ENCODE measurements at places on chromosomes 5 and 9.
A peak's percentile ranks its signal among the peaks of the same experiment; 100 is the strongest.

- DNase-seq: no peak
Observed at GRCh38 chr5:83405662-83406061, 65.9 kb upstream of the VCAN start.

GRCh38 chr9:113222482-113222841 lies 1.1 kb downstream of the SLC31A1 start:
- no peak for DNase-seq

DNA sequence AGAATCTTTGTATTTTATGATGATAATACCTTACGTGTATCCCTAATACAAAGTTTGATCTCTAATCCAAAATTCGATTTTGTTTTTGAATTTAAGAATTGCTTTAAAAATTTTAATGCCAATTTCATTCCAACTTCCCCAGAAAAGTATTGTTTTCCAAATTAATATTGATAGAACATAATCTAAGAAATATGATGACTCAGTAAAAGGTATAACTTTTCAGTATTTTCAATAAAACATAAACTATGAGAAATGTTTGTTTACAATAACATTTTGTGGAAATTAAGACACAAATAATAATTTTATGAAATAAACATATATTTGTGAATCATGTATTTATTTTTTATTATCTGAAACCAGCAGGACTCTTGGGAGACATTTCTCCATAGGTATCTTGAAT lies 931.6 kb downstream of the EFNA5 start:
- DNase-seq: no peak

GRCh38 chr5:88883836-88884607 lies 1.0 kb upstream of the MEF2C start:
- peak; percentile 60 for DNase-seq

- no peak for DNase-seq
Observed at GRCh38 chr5:141785711-141786110, 92.5 kb downstream of the PCDH1 start.

GRCh38 chr5:56565644-56566043 lies 249.7 kb upstream of the MAP3K1 start:
- DNase-seq: no peak

- DNase-seq: no peak
Observed at GRCh38 chr5:109304309-109304708, 105.5 kb downstream of the PJA2 start.

- DNase-seq: no peak
Observed at GRCh38 chr9:16633794-16634193, 236.7 kb downstream of the BNC2 start.

DNA sequence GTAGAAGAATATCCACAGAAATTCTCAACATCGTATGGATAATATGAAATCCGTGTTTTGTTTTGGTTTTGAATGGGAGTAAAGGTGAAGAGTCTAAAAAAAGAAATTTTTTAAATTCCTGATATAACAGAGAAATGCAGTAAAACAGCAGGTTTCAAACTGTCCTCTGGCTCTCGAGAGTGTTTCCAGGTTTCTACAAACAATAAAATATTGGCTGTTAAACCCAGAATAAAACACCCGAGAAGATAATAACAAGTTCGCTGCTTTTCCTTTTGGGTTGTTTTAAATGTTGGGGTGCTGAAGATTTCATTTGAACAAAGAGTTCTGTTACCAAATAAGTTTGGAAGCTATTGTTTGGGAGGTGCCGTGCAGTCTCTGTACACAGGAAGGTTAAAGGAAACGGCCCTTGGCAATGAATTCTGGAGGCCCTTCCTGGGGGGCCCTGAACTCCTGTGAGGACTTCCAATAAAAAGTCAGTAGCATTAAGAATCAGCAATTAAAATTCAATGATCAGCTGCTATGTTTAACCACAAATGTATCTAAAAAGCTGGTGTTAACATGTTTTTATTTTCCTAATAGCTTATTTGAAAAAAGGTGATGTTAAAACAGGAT lies 215.8 kb downstream of the TSSK1B start:
- no peak for DNase-seq

- DNase-seq: no peak
Observed at GRCh38 chr5:147474140-147474539, 35.7 kb downstream of the DPYSL3 start.

- no peak for DNase-seq
Observed at GRCh38 chr9:13411791-13412190, 132.3 kb upstream of the MPDZ start.

- DNase-seq: no peak
Observed at GRCh38 chr5:52838326-52839015, 50.8 kb downstream of the ITGA1 start.

- no peak for DNase-seq
Observed at GRCh38 chr5:74432216-74432615, 208.3 kb downstream of the ENC1 start.

GRCh38 chr5:127943061-127943371 lies 140.6 kb upstream of the SLC12A2 start:
- DNase-seq: no peak

DNA sequence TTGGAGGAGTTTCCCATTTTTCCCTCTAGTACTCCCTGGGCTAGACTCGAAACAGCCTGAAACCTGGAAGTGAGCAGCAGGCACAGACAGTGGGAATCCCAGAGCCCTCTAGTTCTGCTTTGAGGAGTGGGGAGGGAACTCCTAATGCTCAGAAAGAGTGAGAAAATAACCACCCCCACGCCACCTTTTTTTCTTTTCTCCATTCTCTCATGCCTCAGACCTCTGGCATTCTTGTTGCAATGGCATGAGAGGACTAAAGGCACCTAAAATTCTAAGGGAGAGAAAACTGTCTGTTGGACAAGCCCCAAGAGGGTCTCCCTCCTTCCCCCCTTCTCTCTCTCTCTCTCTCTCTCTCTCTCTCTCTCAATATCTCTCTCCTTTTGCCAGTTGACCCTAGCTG lies 15.1 kb upstream of the IRF1 start:
- DNase-seq: no peak

GRCh38 chr9:34991607-34992375 lies 2.2 kb downstream of the DNAJB5 start:
- DNase-seq: no peak

DNA sequence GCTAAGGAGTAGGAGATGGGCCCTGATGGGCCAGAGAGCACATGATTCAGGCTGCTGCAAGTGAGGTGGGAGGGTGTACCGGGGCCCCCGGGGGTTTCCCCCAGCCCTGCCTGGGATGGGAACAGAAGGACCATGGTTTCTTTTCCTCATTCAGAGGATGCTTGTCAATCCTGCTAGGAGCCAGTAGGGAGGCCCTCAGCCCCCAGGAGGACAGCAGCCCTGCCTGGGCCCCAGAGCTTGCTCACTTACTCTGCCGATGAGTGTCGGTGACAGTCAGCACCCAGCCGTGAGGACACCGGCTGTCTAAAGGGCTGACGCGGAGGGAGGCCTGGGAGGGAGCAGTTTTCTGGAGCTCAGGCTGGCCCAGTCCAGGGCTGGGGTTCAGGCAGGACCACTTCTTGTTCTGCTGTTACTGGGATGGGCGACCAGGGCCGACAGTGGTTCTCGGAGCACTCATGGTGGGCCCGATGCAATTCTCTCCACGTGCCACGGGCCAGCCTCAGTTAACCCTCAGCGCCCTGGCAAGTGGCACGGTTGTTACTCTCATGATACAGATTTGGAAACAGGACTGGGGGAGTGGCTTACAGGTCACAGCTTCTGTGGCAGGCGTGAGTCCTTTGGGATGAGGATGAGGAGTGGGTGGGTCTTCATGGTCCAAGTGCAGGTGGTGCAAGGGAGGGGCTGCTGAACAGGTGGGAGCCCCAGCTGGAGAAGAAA lies 1.8 kb downstream of the ARRDC1 start:
- no peak for DNase-seq

DNA sequence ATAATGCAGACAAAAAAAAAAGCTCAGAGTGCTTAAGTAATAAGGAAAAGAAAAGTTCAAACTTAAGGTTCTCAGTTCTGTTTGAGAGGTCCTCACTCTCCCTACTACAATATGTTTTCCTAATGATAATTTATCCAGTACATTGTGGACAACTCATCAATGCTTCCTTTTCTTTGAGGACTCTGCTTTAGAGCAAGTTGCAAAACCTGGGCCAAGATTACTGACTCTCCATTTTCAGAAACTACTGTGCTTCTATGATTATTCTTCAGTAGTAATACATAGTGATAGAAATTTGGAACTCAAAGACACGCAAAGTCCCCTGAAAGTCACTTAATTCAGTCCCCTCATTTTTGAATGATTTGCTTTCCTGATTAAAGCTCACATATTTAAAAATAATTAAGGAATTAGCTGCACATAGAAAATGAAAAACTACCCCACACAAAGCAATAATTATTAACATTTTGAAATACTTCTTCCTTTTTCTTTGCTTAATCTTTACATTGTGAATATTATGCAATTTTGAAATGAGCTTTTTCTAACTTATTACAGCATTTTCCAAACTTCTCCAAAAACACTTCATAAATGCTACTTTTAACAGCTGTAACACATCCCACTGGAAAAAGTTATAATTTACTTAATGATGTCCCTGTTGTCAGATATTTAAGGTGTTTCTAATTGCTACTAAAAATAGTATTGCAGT lies 11.2 kb downstream of the CDKN2A start:
- no peak for DNase-seq

DNA sequence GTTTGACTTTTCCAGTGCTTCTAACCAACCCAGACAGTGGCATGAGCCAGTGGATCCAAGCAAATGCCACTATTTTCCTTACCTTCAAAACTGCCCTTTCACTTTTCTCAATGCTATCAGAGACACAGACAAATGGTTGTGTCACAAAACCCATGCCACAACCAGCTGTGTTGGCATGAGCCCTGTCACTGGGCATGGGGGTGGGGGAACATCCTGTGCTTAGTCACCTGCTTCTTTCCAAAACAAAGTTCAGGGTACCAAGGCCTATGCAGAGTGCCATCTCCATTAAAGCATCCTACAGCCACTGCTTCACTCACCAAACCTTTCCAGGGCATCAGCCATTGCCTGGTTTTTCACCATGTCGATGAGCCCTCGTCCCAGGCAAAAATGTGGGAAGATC lies 30.1 kb downstream of the NIPSNAP3B start:
- no peak for DNase-seq

- no peak for DNase-seq
Observed at GRCh38 chr5:86674069-86674468, 56.3 kb downstream of the COX7C start.

- DNase-seq: no peak
Observed at GRCh38 chr9:117103438-117104110, 311.3 kb downstream of the ASTN2 start.

- no peak for DNase-seq
Observed at GRCh38 chr9:6305954-6306563, 22.1 kb upstream of the TPD52L3 start.

DNA sequence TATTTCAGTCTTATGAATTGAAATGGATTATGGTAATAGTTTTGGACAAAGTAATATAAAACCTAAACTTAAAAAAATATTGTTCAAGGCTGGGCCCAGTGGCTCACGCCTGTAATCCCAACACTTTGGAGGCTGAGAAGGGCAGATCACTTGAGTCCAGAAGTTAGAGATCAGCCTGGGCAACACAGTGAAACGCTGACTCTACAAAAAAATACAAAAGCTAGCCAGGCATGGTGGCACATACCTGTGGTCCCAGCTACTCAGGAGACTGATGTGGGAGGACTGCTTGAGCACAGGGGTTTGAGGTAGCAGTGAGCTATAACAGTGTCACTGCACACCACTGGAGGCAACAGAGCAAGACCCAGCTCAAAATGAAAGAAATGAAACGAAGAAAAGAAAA lies 81.9 kb downstream of the SCAI start:
- DNase-seq: no peak

DNA sequence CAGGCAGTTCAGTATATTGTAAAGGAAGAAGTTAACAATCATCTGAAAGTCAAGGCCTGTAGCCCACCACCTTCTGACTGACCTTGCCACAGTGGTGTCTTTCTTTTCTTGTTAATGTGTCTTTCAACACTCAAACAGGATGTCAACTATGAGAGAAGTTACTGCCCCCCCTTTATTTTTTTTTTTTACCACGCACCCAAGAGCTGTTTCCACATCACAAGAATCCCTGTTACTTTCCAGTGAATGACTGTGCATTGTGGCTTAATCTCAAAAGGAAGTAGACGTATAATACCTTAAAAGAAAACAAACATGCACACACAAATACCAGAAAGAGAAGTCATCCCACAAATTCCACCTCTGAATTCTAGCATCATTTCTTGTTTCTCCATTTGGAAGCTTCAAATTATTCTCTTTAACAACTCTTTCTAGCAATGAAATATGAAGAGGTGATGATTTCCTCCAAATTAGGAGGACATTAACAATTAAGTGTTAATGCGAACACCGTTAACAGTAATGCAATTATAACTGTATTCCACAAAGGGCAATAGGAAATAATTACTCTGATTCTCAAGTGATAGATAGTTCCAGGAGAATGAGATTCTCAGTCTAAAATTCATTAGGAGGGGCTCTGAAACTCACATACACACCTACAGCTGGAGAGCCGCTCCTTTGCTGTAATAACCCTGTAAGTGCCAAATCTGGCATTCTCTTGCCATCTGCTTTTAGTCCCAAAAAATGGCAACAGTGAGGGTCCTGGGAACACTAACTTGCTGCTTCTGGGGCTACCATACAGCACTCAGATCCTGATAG lies 201.0 kb downstream of the EFNA5 start:
- no peak for DNase-seq

- no peak for DNase-seq
Observed at GRCh38 chr5:57437976-57438805, 44.4 kb downstream of the ACTBL2 start.

DNA sequence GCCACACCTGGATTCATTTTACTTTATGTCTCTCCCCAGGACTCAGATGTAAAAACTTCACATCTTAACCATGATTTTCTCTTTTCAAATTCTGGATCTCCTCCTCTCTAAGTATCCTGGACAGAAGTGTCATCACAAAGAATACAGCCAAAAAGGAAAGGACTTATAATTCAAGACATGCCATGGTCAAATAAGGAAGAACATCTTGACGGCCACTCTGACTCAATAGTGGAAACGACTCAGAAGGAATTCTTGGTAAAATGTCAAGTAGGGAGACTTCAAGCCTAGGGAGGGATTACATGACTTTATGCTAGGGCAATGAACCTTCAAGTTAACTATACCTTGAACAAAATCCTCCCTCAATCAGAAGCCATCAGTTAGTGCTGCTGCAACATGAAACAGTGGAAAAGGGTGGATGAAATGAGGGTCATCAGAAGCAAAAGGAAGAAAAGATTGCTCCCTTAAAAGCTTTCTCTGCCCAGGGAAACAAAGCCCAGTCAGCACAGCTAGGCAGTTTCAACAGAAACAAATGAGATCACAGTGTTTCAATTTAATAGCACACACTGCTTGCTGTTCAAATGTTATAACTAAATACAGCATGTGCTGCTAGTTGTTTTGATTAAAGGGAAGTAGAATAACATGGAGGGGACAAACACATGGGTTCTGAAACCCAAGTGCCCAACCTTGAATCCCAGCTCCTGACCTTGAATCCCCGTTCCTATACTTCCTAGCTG lies 101.4 kb downstream of the LPAR1 start:
- no peak for DNase-seq

GRCh38 chr9:82934949-82935348 lies 128.0 kb downstream of the RASEF start:
- no peak for DNase-seq

- no peak for DNase-seq
Observed at GRCh38 chr5:59766427-59767210, 126.9 kb downstream of the PDE4D start.
